ENCODE measurements at places on chromosomes 1 and 21.

GRCh38 chr1:153251988-153252387 lies 7.5 kb upstream of the LORICRIN start:
- no peak for DNase-seq

- DNase-seq = no peak
These were observed 54.9 kb upstream of the ZBTB18 start for GRCh38 chr1:243996223-243996622.

GRCh38 chr1:109501644-109502363 lies 7.7 kb downstream of the AMIGO1 start:
- DNase-seq = no peak

- no peak for DNase-seq
These were observed 774 bp upstream of the WDTC1 start for GRCh38 chr1:27233667-27234048.

DNA sequence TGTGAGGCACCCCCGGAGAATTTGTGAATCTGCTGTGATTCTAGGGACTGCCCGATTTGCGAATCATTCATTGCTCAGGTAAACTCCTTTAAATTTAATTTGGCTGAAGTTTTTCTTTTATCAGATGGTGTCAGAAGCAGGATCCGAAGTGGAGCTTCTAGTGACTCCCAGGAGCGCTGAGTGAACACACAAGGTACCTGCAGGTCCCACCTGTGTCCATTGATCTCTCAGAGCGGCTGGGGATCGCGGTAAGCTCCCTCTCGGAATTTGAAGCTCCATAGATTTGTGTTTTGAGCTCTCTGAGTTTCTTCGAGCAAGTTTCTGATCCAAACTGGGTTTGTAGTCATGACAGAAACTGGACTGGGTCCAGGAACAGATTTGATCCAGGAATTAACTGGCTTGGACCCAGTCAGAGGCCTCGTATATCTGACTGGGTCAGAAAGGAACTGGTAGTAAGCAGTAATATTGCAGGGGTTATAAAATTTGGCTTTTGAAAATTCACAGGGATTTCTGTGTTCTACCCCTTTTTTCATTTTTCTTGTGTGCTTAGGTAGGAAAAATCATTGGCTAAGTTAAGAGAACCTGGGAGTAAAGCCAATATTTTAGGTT lies 56.2 kb upstream of the EDEM3 start:
- no peak for DNase-seq

DNA sequence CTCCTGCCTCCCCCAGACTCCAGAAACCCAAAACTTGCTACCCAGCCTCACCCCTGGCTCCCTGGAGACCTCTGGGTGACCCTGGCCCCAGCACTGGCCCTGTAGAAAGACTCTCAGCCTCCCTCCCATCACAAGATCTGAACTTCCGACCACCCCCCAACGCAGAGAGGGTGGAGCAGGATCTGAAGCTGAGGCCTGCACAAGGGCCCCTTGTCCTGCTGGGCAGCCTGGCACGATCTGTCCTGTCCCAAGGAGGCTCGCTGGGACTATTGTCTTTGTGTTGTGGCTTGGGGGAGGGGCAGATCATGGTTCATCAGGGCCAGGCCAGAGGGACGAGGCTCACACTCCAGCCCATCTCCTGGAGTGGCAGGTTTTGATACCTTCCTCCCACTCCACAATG lies 20.0 kb downstream of the PHLDA3 start:
- DNase-seq = no peak

DNA sequence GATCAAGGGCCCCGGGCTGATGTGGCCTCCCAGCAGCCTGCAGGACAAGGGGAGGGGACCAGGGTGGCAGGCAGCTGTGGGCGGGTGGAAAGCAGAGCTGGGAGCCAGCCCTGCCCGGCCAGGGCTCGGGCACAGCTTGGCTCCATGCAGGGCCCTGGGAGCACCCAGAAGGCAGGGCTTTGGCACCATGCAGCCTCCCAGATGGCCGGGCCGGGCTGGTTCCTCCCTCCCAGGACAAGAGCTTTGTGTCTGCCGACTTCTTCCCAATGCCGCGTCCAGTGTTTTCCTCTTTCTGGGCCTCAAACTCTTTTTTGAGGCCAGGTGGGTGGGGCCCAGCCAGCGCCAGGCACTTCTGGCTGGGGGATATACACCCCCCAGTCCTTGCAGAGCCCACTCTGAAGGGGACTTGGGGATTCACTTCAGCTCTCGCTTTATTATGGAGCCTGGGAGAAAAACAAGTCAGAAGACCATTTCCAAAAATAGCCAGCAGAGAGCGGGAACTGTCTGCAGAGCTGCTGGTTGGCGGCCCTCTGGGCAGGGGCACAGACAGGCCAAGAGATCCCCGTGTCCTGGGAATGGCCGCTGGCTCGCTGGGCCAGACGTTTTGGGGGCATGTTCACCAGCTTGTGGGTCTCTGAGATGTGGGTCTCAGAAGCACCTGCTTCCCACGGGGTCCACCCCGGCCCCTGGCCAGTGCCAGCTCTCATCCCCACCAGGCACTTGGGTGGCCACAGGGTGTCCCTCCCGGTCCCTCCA lies 103.8 kb upstream of the ARHGEF16 start:
- no peak for DNase-seq

- no peak for DNase-seq
These were observed 22.5 kb downstream of the CEP350 start for GRCh38 chr1:179976970-179977651.

DNA sequence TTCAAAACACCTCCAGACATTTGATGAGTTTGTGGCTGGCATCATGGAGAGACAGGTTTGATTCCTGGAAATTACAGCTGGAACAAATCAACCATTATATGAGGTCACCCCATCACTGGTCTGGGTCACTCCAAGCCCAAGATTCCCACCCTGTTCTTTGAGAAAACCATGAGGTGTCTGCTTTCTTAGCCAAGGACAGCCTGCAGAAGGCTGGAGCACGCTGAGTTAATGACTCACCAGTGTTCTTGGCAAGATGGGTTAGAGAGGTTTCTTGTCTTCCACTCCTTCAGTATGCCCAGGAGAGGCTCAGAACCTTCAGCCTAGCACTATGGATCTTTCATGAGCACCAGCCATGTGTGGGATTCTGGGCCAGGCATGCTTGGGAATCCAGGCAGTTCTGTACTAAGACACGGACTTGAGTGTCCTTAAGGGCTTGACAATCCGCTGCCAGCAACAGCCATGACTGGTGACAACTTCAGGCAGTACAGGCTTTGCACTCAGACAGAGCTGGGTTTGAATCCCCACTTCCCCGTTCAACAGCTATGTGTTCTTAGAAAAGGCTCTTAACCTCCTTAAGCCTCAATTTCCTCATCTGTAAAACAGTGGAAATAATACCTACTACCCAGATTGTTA lies 43.9 kb downstream of the GRHL3 start:
- no peak for DNase-seq

DNA sequence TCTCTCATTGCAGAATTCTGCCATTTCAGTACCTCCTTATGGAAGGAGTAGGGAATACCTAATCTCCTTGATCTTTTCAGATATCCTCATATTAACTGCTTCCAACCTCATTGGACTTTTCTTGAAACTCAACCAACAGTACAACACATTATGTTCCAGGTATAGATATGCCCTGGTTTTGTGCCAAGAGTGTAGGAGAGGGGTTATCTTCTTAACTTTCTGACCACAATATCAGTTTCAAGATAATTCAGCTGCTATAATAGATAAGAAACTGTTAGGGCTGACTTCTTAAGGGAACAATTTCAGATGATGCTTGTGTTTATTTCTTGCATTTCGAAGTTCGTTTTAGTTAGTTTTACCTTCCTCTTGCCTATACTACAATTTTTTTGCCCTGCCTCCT lies 2.1 kb upstream of the LPGAT1 start:
- no peak for DNase-seq

- DNase-seq = peak; percentile 11
These were observed 24.4 kb downstream of the RRAGC start for GRCh38 chr1:38834937-38835827.

GRCh38 chr1:223340637-223341036 lies 23.3 kb downstream of the SUSD4 start:
- DNase-seq = no peak

DNA sequence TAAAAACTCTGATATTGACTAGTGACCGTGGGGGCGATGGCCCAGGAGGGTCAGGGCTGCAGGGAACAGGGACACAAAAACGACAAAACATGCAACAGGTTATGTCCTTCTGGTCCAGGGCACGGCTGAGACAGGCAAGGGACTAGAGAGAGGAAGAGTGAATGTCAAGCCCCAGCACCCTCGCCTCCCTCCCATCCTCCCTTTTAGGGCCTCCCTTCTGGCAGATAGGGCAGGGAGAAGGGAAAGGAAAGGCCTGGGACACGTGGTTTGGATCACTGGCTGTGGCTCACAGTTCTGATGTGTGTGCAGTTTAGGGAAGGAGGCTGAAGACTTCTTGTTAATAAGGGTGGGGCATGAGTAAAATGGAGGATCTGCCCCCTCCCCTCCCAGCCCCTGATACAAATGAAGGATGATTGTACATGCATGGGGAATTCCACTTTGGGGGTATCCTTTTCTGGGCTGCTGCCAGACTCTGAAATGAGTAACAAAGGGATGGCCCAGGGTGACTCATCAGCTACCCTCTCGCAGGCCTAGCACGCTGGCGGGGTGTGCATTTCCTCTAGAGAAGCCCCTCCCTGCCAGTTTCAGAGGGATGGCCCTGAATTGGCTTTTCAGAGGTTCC lies 14.2 kb downstream of the CAPN2 start:
- DNase-seq = peak; percentile 83

DNA sequence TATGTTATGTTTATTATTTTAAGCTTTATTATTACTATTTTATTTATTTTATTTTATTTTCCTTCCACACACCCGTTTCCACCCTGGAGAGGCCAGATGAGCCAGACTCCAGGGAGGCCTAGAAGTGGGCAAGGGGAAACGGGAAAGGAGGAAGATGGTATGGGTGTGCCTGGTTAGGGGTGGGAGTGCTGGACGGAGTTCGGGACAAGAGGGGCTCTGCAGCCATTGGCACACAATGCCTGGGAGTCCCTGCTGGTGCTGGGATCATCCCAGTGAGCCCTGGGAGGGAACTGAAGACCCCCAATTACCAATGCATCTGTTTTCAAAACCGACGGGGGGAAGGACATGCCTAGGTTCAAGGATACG lies 468 bp upstream of the MX1 start:
- DNase-seq = no peak

DNA sequence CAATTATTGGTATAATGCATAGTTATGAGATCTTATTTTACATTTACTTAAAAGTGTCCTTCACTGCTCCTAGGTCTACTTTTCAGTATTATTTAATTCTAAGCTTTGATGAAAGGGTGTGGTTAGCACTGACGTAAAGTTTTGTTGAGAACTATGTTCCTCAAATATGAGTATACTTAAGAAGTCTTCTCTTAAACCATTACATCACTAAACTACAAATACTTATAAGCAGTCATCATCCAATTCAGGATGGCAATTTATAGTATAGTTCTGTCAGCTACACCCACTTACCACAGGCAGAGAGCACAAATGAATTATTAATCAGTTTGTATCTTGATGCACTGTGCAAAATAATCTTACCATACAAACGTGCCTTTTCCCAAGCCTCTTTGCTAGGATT lies 27.0 kb downstream of the TRMT1L start:
- DNase-seq = no peak

- no peak for DNase-seq
These were observed 167.7 kb upstream of the USP24 start for GRCh38 chr1:55382806-55383305.

DNA sequence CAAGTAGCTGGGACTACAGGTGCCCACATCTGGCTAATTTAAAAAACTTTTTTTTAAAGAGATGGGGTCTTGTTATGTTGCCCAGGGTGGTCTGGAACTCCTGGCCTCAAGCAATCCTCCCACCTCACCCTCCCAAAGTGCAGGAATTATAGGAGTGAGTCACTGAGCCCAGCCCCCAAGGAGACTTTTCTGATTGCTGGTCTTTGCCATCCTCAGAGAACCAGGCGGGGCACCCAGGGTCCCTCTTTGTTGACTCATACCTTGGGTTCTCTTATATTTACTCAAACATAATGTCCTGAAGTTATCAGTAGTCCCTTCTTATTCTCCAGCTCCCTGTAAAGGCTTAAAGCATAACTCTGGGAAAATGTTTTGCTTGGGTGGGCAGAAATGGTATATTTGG lies 51.1 kb downstream of the KIF26B start:
- no peak for DNase-seq

Measured in stimulated activated CD8-positive, alpha-beta memory T cell treated with anti-CD3 and anti-CD28 coated beads, Interleukin-7, amount 100 ng/mL, for 4 hours (primary cell).